ENCODE measurements at places on chromosomes 2 and 18.

DNA sequence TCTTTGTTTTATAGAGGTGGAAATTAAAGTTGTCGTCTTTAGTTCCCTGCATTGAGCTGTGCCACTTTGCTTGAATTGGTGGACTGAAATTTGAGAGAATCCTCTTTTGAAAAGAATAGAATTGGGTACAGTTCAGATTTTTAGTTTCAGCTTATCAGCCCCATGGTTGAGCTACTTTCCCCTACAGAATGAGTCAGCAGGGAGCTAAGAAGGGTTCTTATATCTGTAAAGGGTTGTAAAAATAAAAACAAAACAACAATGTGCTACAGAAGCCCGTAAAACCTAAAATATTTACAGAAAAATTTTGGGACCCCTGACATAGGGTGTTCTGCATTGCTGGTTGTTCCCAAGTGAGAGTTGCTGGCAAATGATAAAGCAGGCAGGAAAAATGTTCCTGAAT lies 12.6 kb downstream of the SLC20A1 start:
- DNase-seq, result no peak

DNA sequence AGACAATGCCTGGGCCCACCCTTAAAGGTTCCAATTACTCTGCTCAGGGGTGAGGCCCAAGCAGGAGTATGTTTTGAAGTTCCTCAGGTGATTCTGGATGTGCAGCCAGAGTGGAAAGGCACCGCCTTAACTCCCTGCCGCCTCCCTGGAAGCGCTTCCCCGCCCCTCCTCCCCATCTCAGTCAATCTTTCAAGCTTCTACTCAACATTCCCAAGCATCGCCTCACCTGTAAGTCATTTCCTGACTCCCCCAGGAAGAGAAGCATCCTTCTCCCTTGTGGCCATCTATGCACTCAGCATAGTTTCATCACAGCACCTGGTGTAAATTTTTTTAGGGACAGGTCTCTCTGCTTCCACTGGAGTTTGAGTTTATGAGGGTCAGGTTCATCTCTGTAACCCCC lies 67.5 kb downstream of the MYL12B start:
- no peak for DNase-seq

DNA sequence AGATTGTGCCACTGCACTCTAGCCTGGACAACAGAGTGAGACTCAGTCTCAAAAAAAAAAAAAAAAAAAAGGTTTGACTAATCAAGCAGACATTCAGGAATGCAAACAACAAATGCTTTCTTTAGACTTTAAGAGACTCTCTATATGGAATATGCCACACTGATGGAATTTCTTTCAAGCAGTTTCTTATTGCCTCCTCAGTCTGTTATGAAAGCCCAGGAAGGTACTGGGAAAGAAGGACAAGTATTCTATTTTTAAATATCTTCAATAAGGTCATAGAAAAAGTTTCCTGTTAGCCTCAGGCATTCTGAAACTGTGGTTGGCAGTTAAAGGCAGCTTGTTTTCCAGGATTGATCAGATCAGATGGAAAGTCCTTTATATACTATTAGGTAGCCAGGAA lies 241.6 kb downstream of the PIK3C3 start:
- no peak for DNase-seq

DNA sequence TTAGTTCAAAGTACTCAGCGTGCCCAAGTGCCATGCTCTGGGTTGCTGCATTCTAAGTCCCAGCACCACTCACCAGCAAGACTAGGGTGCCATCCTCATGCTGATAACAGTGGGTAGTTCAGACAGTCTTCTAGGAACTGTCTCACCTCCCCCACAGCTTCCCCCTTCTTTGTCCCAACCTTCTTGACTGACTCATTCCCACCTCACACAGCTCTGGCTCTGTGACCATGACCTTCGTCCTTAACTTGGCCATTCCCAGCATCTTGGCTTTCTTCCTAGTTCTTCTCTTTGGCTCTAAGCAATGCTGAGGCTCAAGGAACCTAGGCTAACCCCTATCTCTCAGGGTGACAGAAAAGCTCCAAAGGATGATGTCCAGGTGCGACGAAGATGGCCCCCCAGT lies 20.0 kb upstream of the CXCR4 start:
- no peak for DNase-seq

All from omental fat pad (tissue), 4 donors.